Osteoblast (primary cell): ENCODE measurements at places on chromosomes 5 and 9. TPM values are rescaled to one million over a fixed set of nuclear protein-coding genes. Genes with fewer than 3 reads are reported as not detected.

ECSCR gene
- total RNA-seq = 0.36 TPM in 1 of 2 replicates, not detected in the other

C9orf153 gene
- under 0.01 and 0.59 TPM in 2 replicates for total RNA-seq

DNA sequence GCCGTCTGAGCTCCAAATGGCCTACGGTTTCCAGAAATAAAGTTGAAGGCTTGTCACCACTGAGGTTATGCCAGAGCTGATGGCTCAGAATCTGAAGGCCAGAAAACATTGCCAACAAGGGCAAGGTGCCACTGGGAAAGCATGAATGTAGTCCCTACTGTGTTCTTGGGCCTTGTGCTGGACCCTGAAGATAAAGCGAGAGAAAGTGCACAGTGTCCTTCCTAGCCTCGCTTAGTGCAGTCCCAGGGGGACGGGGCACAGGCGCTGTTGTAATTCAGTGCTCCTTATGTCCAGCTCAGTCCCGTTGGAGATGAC, 84.5 kb downstream of the NDFIP1 start:
- H3K36me3 ChIP-seq = no peaks in the 10 kb centered on the region
- no peak overlapping the region for H3K4me3 ChIP-seq
- DNase-seq = no peak

DNA sequence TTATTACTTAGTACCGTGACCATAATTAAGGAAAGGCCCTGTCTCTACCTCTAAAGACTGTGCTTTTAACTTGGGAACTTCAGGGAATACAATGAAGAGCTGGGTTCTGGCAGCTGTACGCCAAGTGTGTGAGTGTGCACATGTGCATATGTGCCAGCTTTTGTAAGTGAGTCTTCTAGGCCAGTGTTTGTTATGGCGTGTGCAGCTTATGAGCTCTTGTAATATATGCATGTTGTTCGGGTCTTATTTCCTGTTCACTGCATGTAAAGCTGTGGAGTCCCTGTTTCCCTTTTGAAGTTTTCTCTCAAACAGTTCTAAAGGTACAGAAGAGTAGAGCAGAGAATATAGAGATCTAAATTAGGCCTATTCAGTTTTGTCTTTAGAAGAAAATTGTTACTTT, 30.5 kb downstream of the TGFBR1 start:
- H3K4me3 ChIP-seq = no peak overlapping the region
- H3K27me3 ChIP-seq = no peaks in the 10 kb centered on the region
- no peak for DNase-seq
- H3K36me3 ChIP-seq = peaks cover 11% of the 10 kb centered on the region

DNA sequence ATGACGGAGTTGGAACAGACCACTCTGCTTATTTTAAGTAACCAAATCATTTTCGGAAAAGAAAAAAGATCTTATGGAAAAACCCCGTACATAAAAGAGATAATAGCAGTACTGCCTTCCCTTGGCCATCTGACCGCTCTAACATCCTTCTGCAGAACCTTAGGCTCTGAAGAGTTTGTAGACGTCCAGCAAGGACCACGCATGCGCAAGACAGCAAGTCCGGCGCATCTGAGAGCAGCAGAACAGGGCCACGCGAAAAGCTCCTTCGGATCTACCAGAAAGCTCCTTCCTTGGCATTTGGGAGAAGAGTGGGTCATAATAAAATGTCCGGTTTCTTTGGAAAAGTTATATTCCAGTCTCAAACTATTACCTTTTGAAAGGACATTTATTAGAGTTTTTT, 26.8 kb downstream of the PAX5 start:
- peaks cover 94% of the 10 kb centered on the region for H3K27me3 ChIP-seq
- H3K36me3 ChIP-seq = no peaks in the 10 kb centered on the region
- H3K27ac ChIP-seq = no peak overlapping the region
- H3K4me1 ChIP-seq = no peaks in the 10 kb centered on the region
- no peak overlapping the region for H3K4me3 ChIP-seq

DNA sequence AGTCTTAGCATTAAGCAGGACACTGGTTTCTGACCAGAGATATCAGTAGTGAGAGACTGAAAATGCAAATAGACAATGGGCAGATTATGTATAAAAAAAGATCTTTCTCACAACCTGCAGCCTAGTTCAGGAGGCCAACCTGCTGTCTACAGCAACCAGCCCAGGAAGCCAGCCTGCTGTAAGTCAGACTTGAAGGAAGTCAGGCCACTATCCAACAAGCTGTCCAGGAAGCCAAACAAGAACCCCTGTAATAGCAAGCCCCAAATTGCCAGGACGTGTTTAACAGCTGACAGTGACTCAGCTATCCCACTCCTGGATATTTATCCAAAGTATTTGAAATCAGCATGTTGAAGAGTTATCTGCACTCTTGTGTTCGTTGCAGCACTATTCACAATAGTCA, 121.8 kb upstream of the SPIN1 start:
- H3K27me3 ChIP-seq = no peaks in the 10 kb centered on the region
- no peak for DNase-seq
- H3K27ac ChIP-seq = no peak overlapping the region
- no peak overlapping the region for H3K4me3 ChIP-seq
- no peaks in the 10 kb centered on the region for H3K36me3 ChIP-seq

GRCh38 chr5:76990899-76991459, 38.1 kb downstream of the CRHBP start:
- no peak overlapping the region for H3K4me3 ChIP-seq
- H3K27me3 ChIP-seq = peaks cover 2% of the 10 kb centered on the region
- no peaks in the 10 kb centered on the region for H3K4me1 ChIP-seq
- no peaks in the 10 kb centered on the region for H3K36me3 ChIP-seq
- H3K27ac ChIP-seq = no peak overlapping the region

DNA sequence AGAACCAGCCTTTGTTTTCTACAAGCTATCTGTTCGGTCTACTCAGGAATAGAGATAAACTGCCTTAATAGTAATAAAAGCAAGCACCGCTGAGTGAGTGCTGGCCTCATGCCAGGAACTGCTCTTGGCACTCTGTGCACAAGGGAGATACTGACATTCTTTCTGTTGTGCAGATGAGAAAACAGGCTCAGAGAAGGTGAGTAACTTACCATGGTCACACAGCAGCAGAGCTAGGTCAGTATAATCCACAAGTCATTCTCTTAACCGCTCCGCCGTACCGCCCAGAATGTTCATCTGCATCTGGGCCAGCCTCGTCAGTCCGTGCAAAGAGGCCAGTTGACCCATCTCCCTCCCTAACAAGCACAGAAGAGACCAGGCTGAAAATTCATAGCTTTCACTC, 27.4 kb downstream of the QRFP start:
- peak; percentile 29 for DNase-seq
- peaks cover 5% of the 10 kb centered on the region for H3K4me1 ChIP-seq
- no peaks in the 10 kb centered on the region for H3K27me3 ChIP-seq

DNA sequence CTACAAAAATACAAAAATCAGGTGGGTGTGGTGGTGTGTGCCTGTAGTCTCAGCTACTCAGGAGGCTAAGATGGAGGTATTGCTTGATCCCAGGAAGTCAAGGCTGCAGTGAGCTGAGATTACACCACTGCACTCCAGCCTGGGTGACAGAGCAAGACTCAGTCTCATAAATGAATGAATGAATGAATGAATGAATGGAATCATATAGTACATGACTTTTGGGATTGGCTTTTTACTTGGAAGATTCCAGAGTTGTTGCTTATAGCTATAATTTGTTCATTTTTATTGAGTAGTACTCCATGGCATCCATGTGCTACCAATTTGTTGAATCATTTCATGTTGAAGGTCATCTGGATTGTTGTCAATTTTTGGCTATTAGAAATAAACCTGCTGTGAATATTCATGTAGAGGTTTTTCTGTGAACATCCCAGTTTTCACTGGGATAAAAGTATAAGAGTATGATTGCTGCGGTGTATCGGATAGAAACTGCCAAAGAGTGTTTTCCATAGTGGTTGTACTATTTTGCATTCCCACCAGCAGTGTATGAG, 19.9 kb downstream of the ERBIN start:
- H3K4me1 ChIP-seq = peaks cover 11% of the 10 kb centered on the region
- peaks cover 1% of the 10 kb centered on the region for H3K36me3 ChIP-seq
- DNase-seq = peak; percentile 59
- H3K27me3 ChIP-seq = no peaks in the 10 kb centered on the region
- no peak overlapping the region for H3K27ac ChIP-seq
- no peak overlapping the region for H3K4me3 ChIP-seq

DNA sequence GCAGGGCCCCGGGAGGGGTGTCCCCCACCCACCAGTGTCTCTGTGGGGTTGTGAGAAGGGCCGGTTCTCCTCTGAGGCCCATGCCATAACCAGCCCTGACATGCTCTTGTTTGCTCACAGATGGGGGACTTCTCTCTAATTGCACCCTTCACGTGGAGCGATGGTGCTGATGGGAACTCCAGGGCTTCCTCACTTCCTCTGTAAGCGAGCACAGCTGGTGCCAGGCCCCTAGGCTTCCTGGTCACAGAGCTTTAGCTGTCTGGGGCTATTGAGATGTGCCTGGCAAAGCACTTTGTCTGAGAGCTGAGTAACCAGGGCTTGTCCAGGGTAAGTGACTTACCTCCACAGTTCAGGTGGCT, 36.4 kb downstream of the PHF2 start:
- H3K27ac ChIP-seq = no peak overlapping the region
- H3K36me3 ChIP-seq = no peaks in the 10 kb centered on the region
- H3K4me1 ChIP-seq = no peaks in the 10 kb centered on the region
- DNase-seq = no peak
- H3K27me3 ChIP-seq = no peaks in the 10 kb centered on the region

DNA sequence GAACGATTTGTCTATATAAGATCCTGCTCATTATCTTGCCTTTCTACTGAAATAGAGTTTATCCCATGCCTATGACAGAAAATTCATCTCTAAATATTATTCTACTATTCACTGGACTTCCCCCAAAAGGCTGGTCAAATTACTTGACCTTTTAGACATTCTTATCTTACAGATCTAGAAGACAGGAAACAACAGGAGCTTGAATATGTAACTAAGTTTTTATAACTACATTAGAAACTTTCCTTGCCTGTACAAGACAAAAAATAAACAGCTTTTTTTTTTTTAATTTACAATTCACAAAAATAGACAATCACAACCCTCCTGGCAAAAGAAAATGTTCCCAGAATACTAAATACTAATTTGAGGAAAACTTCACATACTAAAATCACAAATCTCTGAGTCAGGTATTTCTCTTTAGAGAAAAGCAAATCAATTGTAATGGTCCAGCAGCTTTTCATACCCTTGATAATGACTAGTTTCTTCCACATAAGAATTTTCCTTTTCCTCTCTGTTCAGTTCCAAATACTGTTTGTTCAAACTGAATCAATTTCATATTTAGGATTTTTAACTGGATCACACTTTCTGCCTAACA, 68.6 kb downstream of the MLLT3 start:
- peaks cover 12% of the 10 kb centered on the region for H3K4me1 ChIP-seq
- no peaks in the 10 kb centered on the region for H3K36me3 ChIP-seq
- no peak for DNase-seq
- no peaks in the 10 kb centered on the region for H3K27me3 ChIP-seq

GRCh38 chr9:136052991-136053756, 41.9 kb downstream of the NACC2 start:
- peak; percentile 95 for DNase-seq
- H3K27ac ChIP-seq = peak overlapping the region; percentile 80
- peaks cover 19% of the 10 kb centered on the region for H3K4me1 ChIP-seq
- no peaks in the 10 kb centered on the region for H3K27me3 ChIP-seq
- H3K36me3 ChIP-seq = peaks cover 6% of the 10 kb centered on the region
- peak overlapping the region; percentile 79 for H3K4me3 ChIP-seq
